ENCODE measurements at places on chromosomes 13 and 19.

DNA sequence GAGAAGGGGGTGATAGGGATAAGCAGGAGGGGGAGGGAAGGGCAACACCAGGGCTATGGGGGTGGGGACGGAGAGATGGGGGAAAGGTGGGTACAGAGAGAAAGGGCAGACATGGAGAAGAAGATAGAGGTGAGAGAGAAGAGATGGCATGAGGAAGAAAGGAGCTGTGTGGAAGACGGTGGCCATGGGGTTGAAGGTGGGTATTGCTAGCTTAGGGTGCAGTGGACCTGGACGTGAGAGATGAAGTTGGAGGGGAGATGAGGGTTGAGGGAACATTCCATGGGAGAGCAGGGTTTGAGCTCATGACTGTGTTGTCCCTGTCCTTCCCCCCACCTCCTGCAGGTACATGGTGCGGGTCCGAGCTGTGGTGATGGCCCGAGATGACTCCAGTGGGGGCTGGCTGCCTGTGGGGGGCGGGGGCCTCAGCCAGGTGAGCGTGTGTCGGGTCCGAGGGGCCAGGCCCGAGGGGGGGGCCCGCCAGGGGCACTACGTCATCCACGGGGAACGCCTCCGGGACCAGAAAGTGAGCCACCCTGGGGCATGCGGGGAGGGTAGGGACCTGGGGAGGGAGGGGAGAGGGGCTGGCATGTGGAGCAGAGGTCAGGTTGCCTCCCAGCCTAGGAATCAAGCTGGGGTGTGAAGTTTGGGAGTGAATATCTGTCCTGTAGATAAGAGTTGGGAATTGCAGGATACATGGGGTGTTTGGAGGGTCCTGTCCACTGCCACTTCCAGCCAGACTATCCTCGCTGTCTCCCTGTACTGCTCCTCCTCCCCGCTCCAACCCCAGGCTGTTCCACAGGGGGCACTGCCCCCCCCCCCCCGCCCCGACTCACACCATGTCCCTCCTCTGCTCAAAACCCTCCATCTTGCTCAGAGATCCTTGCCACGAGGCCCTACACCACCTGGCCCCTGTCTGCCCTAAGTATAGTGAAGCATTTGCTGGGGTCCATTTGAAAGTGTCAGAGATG, 1.7 kb downstream of the SPRED3 start:
- no peak for DNase-seq

GRCh38 chr13:83895994-83896580, 13.8 kb upstream of the SLITRK1 start:
- DNase-seq, result no peak

DNA sequence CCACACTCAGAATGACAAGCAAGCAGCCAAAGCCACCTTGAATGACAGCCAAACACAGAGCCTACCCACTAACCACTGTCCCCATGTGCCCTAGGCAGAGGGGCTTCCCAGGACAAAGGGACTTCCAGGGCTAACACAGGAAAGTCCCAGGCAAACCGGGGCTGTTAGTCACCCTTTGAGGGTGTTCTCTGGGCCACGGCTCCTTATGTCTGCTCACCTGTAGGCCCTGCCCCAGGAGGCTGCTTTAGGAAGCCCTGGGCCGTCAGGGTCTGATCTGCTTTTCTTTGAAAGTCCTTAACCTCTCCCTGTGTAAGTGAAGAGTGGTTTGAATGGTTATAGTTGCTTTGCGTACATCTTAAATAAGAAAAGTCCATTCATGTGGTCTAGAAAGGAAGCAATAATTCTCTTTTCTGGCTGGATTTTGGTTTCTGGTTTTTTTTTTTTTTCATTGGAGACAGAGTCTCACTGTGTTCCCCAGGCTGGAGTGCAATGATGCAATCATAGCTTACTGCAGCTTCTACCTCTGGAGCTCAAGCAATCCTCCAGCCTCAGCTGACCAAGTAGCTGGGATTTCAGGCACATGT, 161.4 kb downstream of the EFNB2 start:
- DNase-seq, result peak; percentile 11

- DNase-seq, result peak; percentile 66
Observed at GRCh38 chr19:3163230-3163886, 15.2 kb upstream of the S1PR4 start.

- no peak for DNase-seq
Observed at GRCh38 chr13:110388108-110388943, 81.2 kb downstream of the COL4A2 start.

- peak; percentile 31 for DNase-seq
Observed at GRCh38 chr13:28161370-28161769, 23.0 kb downstream of the PAN3 start.

DNA sequence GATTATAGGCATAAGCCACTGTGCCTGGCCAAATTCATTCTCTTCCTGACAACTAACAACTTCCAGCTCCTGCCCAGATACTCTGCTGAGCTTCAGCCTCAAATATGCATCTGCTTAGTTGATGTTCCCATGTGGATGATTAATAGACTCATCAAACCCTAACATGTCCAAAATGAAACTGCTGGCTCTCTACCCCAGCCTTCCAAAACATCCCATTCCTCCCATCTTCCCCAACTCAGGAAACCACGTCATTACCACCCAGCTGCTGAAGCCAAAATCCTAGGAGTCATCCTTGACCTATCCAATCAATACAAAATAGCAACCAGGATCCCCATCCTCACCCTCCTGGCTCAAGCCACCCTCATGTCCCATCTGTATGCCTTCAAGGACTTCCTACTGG, 20.9 kb downstream of the POU2F2 start:
- no peak for DNase-seq

GRCh38 chr13:30025351-30025750, 174.9 kb upstream of the UBL3 start:
- DNase-seq, result no peak

DNA sequence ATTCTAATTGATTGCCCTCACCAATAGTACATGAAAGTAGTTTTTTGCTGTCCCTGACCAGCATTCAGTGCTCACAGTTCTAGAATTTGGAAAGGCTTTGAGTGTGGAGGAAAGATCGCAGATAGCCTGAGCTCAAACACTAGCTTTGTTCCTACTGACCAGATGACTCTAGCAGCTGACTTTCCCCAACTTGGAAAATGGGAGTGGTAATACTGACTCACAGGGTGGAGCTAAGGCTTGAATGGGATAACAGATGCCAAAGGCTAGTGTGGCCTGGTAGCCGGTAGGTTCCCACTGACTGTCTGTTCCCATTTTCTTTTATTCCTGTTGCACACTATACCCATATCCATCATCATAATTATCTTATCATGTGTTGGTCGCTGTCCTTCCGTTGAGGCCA, 3.7 kb downstream of the ZSCAN22 start:
- DNase-seq, result no peak

DNA sequence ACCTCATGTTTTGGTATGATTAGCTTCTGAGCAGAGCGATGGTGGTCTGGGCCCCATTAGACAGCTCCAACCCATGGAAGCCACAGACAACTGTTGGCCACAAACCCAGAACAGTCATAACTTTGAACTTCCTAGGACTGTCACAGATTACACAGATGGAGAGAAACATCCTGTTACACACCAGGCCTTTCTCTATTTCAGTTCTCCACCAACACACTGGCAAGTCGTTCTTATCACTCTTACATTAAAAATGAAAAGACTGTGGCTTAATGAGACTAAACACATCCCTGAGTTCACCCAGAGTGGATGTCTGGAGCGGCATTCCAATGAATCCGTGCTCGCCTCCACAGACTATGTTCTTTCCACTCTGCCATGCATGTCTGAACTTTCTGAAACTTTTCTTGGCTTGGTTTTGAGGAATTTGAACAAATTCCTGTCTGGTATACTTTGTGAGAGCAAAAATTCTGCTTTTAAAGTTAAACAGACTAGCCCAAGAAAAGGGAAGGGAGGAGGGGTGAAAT, 109.1 kb downstream of the NALCN start:
- no peak for DNase-seq

- no peak for DNase-seq
Observed at GRCh38 chr13:35712907-35713761, 236.6 kb upstream of the MAB21L1 start.

DNA sequence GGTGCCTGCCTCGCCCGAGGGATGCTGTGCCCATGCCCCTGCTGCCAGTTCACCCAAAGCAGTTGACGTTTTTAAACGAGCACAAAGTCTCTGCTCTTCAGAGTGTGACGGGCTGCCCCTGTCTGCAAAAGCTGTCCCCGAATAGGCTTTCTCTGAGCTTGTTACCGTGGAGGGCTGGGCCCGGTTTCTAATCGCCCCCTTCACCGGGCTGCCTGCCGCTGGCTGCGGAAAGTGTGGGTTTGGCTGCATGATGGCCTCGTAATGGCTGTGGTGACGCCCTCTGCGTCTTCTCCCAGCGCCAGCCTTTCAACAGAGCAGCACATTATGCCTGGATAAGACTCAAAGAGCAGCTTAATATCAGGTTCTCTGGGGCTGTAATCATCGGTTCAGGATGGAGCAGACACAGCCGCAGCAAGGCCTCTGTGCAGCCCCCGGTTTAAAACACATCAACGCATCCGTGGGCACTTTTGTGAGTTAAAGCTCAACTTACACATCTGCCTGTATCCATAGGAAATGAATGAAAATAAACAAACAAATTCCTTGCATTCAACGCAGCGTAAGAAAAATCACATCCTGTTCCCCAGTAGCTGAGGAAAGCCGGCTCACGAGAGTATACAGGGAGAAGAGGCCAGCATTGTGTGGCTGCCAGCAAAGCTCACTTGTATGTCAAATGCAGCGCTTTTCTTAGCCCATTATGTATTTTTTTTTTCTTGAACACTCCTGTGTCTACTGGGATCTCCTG, 166.4 kb upstream of the SOX1 start:
- no peak for DNase-seq

GRCh38 chr19:57351867-57352266, 796 bp downstream of the ZNF304 start:
- DNase-seq, result no peak

- DNase-seq, result no peak
Observed at GRCh38 chr13:78606471-78607408, 3.4 kb upstream of the POU4F1 start.

DNA sequence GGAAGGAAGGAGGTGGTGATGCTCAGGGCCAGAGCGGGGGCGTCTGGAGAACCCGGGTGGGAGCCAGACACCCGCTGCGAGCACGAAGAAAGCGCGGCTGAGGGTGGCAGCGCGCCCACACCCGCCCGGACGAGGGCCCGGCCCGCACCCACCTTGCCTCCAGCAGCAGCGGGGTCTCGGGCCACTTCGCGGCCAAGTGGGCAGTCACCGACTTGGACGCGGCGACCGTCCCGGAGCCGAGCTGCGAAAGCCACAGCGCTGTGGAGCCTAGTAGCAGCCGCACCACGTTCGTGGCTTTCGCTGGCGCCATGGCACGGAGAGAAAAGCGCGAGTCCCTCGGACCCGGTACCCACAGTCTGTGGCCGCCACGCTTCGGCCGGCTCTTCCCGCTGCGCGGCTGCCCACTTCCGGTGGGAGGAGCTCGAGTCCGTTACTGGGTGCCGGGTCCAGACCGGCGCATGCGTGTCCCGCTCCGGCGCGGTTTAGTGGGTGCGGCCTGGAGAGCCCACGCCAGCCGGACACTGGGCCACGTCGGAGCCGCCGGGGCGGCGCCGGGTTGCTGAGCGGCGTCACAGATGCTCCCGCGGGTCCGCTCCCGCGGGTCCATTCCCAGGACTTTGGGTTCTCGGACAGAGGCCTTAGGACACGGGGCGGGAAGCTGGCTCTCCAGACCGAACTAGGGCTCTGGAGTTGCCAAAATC, at the start of gene UGGT2:
Gene UGGT2, minus strand, starts transcription at position 399 of the 701 bp plus-strand sequence. Its CDS starts 89 bp downstream, at position 310.
- DNase-seq, result peak; percentile 80

DNA sequence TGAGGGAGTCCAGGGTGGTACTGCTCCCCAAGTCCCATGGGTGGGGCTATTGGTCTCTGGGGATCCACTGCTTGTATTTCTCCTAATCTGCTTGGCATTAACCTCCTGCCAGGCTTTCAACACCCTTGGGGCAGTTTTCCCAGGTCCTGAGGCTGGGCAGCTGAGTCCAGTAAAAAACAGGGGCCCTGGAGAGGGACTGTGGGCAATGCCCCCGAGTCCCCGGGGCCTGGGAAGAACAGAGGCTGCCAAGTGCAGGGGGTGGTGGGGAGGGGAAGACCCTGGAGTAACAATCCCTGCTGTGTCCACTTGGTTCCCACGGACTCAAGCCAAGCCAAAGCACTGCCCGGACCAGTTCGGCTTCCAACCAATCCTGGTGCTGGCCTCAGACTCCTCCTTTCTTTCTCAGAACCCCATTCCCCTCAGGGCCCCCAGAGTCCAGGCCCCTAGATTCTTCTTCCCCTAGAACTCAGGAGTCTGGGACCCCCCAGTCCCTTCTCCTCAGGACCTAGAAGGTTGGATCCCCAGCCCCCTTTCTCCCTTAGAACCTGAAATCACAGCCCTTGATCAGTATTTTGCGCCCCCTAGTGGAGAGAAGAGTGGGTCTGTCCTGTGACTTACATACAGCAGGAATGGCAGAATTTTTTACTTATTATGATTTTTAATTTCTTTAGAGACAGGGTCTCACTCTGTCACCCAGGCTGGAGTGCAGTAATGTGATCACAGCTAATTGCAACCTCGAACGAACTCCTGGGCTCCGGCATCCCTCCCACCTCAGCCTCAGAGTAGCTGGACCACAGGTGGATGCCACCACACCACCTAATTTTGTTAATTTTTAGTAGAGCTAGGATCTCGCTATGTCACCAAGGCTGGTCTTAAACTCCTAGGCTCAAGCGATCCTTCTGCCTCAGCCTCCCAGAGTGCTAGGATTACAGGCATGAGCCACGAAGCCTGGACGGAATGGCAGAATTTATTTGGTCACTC, 3.7 kb upstream of the CLPTM1 start:
- DNase-seq, result peak; percentile 65

DNA sequence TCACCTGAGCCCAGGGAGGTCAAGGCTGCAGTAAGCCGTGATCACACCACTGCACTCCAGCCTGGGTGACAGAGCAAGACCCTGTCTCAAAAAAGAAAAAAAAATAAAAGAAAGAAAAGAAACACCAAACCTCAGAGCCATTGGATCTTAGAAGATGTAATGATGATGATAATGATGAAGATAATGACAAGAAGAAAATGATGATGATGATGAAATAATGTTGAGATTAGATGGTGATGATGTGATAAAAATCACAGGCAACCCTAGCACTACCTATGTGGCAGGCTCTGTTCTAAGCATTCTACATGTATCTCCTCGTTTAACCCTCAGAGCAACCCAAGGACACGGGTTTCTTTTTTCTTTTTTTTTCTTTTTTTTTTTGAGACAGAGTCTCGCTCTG, 20.1 kb upstream of the HNRNPUL1 start:
- no peak for DNase-seq

DNA sequence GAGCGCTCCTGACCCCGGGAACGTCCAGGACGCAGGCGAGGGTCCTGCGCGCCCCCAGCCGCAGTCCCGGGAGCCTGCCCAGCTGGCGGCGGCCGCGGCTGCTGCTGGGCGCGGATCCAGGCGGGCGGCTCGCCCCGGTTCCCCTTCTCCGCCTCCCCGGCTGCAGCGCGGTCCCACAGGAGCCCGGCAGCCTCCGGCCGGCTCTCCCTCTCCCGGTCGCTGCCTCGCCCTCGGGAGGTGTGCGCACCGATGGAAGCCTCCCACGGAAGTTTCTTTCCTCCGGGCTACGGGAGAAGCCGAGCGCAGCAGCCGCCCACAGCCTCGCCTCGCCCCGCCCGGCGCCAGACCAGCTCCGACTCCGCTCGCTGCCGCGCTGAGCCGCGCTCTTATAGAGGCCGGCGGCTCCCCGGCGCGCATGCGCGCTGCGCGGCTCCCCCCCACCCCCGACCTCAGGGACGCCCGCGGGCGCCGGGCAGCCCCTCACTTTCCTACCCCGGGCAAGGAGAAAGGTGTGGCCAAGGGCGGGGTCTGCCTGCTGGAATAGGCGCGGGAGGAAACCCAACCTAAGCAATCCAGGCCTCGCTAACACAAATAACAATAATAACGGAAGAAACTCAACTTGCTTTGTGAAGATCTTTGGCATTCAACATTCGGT, at the start of gene SHISA2:
Gene SHISA2, minus strand, starts transcription at position 360 of the 655 bp plus-strand sequence. CDS start 1,041 bp downstream, outside the sequence.
- DNase-seq, result no peak

GRCh38 chr13:63042686-63043085, 1627.0 kb upstream of the PCDH20 start:
- no peak for DNase-seq

- no peak for DNase-seq
Observed at GRCh38 chr13:75947448-75947847, 311.3 kb downstream of the LMO7 start.

Measured in KBM-7 (cell line).